ENCODE measurements at places on chromosomes 12 and 14. TPM values are rescaled to one million over a fixed set of nuclear protein-coding genes. Genes with fewer than 3 reads are reported as not detected.

Gene DNAJC22
- not detected for total RNA-seq

Gene GLIPR1
- total RNA-seq: 0.94 TPM

Gene GSKIP
- 21.6 TPM for total RNA-seq

Gene TMEM119
- 0.94 TPM for total RNA-seq

Gene PTPN11
- 89.2 TPM for total RNA-seq

Gene KHNYN
- 22.5 TPM for total RNA-seq

Gene TAS2R8
- 2.5 TPM for total RNA-seq

Gene ZNF605
- total RNA-seq: 52.0 TPM

Gene LRP1-AS
- not detected for total RNA-seq

Gene CD4
- 1.9 TPM for total RNA-seq

Gene CLEC2A
- total RNA-seq: not detected

Gene ADCY4
- total RNA-seq: 3.1 TPM

Gene PCNX4
- 166 TPM for total RNA-seq

Gene NYNRIN
- total RNA-seq: 34.7 TPM

Gene TCL1A
- total RNA-seq: not detected

Gene GALNT9
- total RNA-seq: 7.2 TPM

Gene CCDC38
- total RNA-seq: not detected

Gene GLIPR1L1
- not detected for total RNA-seq

Gene GPR68
- 4.4 TPM for total RNA-seq

Gene NELL2
- 1,558 TPM for total RNA-seq

Gene EFS
- 24.1 TPM for total RNA-seq

Gene APOF
- not detected for total RNA-seq

Gene SCNN1A
- not detected for total RNA-seq

Gene KLRF1
- total RNA-seq: not detected

Gene IL31
- not detected for total RNA-seq

Data from parietal lobe (tissue), 2 donors.